Bladder microvascular endothelial cell (primary cell): ENCODE measurements at places on chromosomes 6 and 20. TPM values are rescaled to one million over a fixed set of nuclear protein-coding genes. Genes with fewer than 3 reads are reported as not detected.

Gene FAM210B
- total RNA-seq, result 27.0 and 27.7 TPM in 2 replicates

Gene CTCFL
- not detected in 2 replicates for total RNA-seq

Gene PSMA7
- total RNA-seq, result 407 and 459 TPM in 2 replicates

Gene OGFRL1
- total RNA-seq, result 32.7 and 32.9 TPM in 2 replicates

Gene CLDN20
- total RNA-seq, result not detected in 2 replicates

Gene SLCO4A1
- 4.0 and 5.0 TPM in 2 replicates for total RNA-seq

Gene TJAP1
- 6.8 and 13.7 TPM in 2 replicates for total RNA-seq

Gene STK4
- 13.0 and 29.7 TPM in 2 replicates for total RNA-seq

Gene NRSN1
- not detected in 2 replicates for total RNA-seq

Gene COL9A1
- not detected in 2 replicates for total RNA-seq

Gene ADGRG6
- 37.1 and 43.6 TPM in 2 replicates for total RNA-seq

Gene CST2
- total RNA-seq, result not detected in 2 replicates

Gene IMPG1
- total RNA-seq, result not detected in 2 replicates

Gene CBLN4
- not detected in 2 replicates for total RNA-seq

Gene TOX2
- 0.97 and 1.7 TPM in 2 replicates for total RNA-seq
